Stimulated activated naive CD4-positive, alpha-beta T cell treated with Interleukin-2 at 50 U/mL for 16 hours (primary cell): ENCODE measurements at places on chromosomes 11 and 22.
A peak's percentile ranks its signal among the peaks of the same experiment; 100 is the strongest.

DNA sequence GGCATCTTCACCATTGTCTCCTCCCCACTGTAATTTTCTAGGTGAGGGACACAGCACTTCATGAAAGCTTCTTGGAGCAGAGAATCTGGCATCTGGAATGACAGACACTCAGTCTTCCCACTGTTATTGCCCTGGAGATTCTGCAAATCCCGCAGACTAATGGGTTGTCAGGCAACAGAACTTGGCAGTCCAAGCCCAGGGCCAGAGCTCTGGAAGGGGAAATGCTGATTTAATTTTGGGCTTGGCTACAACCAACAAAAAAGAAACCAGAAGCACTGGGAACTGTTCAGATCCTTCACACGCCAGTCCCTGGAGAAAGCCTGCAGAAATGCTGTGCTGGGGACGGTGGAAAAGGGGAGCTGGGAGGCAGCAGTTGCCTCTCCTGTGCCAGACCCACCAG is 71.5 kb upstream of the BID start:
- DNase-seq, result no peak

DNA sequence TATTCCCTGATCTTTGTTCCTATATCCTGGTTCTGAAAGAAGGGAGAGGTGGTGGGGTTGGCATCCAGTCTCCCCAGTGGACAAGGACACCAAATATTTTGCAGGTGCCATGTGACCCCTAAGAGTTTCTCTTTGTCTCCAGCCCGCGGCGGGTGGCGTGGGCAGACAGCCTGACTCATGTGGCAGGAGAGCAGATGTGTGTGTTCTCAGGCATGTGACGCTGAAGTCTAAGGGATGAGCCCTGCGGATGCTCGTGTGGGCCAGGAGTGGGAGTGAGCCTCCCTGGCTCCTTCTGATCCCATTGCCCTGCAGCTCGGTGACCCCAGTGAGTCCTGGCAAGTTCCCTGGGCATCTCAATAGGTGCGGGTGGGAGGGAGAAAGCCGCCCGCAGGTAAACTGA is 94.8 kb upstream of the TBCEL start:
- DNase-seq, result no peak

DNA sequence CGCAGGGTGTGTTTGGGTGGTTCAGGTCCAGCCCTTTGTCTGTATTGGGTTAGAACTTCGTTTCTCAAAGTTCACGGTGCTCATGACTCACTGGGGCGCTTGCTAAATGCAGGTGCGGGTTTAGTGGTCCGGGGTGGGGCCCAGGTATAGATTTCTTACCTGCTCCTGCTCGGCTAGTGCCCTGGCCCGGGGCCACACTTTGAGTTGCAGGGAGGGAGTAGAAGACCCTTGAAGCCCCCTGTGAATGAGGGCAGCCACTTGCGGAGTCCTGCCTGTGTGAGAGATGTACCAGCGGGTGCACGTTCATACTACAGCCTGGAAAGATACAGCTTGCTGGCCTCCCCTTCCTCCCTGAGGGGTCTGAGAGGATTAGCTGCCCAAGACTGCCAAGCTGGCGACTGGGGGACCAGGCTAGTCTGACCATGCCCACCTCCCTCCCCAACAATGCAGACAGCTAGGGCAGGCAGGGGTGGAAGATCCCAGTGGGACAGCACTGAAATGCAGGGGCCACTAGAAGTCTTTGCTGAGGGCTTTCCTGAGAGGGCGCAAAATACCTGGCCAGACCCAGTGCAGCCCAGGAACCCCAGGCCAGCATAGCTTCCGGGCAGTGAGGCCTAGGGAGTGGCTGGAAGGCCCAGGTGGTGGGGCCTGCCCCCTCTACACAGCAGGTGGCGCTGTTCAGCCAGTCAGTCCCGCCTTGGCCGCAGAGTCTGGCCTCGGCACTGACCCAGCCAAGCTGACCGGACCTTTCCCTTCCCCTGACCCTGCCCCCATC is 5.1 kb upstream of the MYRF start:
- DNase-seq, result peak; percentile 8

DNA sequence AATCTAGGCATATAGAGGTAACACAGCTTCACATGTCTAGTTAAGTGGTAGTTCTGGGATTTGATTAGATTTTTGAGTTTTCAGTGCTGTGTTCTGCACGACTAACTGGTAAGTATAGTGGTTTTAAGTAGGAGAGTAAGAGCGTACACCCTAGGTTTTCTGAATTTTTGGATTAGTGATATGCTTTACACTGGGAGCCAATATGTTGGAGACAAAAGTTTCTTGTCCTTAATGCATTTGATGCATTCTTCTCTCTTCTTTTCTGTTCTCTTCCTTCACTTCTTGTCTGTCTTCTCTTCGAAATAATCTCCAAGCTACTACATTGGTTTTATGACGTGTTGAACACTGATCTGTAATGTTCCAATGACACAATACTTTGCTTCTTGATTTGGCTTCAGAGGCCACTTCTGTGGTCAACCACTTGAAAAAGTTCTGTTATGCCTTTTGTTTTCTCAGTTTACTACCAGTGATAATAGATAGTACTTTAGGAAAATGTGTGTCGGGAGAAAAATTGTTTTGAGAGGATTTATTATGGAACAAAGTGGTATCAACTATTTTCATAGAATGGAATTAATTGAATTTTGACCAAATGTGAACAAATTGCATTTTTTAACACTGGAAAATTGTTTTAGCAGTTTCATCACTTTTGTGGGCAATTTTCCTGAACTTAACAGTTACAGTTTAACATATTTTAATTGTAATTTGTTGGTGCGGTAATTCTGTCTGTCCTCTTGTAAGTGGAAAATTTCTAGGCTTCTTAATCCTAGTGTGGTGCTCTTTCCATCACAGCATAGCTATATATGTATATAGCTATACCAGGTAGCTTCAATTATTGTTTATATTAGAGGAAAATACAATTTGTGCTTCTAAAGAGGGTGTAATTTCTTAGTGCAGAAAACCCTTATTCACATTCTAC is 2.6 kb downstream of the PDE3B start:
- no peak for DNase-seq

- no peak for DNase-seq
Observed at GRCh38 chr11:96322775-96323641, 20.0 kb downstream of the MAML2 start.
